ENCODE measurements at places on chromosomes 1 and 21.

- no peak for DNase-seq
These were observed 347.8 kb downstream of the DUSP10 start for GRCh38 chr1:221394011-221394544.

- DNase-seq = no peak
These were observed 91.3 kb upstream of the COA6 start for GRCh38 chr1:234281826-234282489.

DNA sequence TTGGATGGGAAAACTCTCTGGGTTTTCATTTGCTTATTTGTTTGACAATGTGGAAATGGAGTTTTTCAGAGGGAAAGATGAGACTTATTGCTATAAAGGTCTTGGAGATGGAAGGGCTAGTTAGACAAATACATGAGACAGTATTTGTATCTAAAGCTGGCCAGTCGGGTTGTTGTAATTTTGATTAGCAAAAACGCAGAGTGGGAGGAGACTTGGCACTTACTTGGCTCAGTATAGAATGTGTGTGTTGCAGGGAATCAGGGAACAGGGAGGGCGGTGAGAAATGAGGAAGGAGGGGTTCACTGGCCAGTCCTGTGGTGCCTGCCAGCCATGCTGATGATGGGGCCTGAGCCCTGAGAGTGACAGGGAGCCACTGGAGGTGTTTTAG lies 6.0 kb upstream of the FOXE3 start:
- no peak for DNase-seq

- no peak for DNase-seq
These were observed 120.7 kb downstream of the NGF start for GRCh38 chr1:115217150-115218033.

GRCh38 chr1:145956781-145957442 lies 905 bp downstream of the LIX1L start:
- peak; percentile 48 for DNase-seq

Measured in GM12865 (cell line).